Left forelimb (tissue), 1 donor: ENCODE measurements at places on chromosomes 13 and 19.

DNA sequence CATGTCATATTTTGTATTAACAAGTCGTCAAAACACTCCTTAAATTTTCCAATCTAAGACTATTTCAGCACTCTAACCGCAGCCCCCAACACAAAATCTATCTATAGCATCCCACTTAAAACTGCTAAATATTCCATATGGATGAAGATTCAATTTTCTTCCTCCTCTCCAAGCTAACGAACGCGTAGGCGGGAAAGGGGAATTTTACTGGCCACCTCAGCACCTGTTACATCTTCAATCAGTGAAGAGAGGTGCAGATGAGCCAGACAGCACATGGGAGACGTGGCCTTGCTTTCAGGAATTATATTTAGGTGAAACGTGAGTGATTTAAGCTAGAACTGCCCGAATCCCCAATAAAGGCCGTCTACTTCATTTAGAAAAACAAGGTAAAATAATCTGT lies 1.1 kb downstream of the RBM26 start:
- DNase-seq: no peak

DNA sequence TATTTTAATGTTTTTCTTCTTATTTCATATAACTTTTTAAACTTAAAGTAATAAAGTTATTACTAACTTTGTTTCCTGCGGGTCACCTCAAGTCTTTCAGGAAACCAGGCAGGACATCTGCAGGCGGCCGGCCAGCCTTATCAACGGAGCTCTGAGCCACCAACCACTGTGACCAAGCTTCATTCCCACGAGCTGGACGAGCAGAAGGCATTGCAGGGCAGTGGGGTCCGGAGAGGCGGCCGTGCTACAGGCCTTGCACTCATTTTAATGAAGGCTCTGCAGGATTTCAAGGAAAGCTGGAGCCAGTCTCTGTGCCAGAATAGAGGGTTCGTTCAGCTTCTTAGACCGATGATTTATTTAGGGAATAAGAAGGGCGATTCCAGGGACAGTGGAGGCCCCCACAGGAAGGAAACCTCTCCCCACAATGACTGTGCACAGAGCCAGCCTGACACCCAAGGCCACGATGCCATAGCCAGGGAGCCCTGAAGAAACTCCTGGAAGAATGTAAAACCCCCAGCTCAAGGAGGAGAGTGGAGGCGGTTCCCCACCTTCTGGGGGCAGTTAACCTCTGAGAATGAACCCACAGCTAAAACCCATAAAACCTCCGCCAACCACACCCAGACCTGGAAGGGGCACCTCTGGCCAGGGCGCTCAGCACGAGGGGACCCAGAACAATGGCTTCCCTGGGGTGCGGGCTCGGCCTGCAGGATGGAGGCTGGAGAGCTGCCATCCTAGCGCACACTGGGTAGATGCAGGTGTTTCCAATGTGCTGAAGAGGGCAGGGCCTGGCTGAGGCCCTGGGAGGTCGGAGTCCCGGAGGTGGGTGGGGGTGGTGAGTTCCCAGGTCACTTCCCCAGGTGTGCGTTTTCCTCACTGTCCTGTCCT lies 75.0 kb downstream of the RASA3 start:
- DNase-seq: no peak

- no peak for DNase-seq
These were observed 51.0 kb downstream of the LYL1 start for GRCh38 chr19:13051557-13052165.

- DNase-seq: no peak
These were observed 187.0 kb upstream of the EDNRB start for GRCh38 chr13:78105656-78106055.

GRCh38 chr13:43544631-43545030 lies 242.1 kb downstream of the ENOX1 start:
- no peak for DNase-seq

DNA sequence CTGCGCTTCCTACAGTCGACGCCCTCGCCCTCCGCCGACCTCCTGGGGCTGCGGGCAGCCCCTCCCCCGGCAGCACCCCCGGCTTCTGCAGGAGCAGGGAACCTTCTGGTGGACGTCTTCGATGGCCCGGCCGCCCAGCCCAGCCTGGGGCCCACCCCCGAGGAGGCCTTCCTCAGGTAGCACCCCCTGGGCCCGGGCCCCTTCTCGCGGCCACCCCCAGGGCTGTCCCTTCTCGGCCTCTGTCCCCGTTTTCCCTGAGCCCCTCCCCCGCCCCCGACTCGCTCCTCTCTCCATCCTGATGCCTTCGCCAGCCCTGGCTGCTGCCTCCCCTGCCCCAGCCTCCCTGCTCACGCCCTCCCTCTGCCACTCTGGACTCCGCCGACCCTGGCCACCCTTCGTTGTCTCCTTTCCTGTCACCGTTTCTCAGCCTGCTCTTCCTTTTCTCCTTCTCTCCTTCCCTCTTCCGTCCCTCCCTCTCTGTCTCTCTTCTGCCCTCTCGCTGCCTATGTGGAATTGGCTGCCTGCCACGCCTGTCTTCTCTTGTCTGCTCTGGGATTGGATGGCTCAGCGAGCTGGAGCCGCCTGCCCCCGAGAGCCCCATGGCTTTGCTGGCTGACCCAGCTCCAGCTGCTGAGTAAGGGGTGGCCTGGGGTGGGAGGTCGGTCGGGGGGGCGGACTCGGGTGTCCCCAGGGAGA lies 11.0 kb downstream of the FUZ start:
- peak; percentile 91 for DNase-seq

- DNase-seq: no peak
These were observed 345.3 kb upstream of the OBI1 start for GRCh38 chr13:79003989-79004898.

DNA sequence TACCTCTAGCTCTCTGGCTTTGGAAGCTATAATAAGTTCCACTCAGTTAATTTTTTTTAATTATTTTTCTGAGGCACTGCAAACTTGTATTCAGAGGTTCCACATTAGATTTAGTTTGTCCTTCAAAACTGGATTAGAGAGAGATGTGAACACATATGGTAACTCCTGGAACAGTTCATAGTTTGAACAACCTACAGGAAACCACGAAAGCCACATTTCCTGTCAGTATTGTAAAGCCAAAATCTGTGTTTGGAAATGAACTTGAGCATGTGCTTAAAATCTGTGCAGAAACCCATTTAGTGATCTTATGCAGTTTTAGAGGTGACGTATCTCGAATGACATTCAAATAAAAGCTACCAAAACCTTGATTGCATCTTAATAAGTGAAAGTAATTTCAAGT lies 1952.0 kb downstream of the OLFM4 start:
- no peak for DNase-seq

GRCh38 chr19:5137114-5137513 lies 168.2 kb downstream of the KDM4B start:
- DNase-seq: no peak

GRCh38 chr13:19737844-19738557 lies 44.7 kb downstream of the PSPC1 start:
- no peak for DNase-seq

DNA sequence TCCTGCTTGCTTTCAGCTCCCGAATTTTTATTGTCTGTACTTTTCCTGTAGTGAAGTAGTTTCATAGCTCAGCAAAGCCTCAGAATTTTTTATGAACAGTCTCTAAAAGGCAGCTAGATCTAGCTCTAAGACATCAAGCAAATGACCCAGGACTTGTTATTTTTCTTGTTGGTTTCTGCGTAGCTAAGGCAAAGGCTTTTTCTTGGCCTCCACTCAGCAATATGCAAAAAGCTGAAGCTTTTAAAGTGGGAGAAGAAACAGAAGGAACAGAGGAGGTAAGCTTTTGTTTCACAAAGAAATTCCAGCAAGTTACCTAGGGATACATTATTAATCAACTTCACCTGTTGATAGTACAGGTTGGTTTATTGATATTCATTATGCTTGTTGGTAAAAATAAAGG lies 235.9 kb downstream of the PCDH20 start:
- DNase-seq: no peak

GRCh38 chr19:11091703-11092153 lies 2.5 kb downstream of the LDLR start:
- no peak for DNase-seq

- no peak for DNase-seq
These were observed 6.9 kb downstream of the FBN3 start for GRCh38 chr19:8142513-8142900.

- no peak for DNase-seq
These were observed 32.9 kb upstream of the ZNF429 start for GRCh38 chr19:21472507-21472906.

DNA sequence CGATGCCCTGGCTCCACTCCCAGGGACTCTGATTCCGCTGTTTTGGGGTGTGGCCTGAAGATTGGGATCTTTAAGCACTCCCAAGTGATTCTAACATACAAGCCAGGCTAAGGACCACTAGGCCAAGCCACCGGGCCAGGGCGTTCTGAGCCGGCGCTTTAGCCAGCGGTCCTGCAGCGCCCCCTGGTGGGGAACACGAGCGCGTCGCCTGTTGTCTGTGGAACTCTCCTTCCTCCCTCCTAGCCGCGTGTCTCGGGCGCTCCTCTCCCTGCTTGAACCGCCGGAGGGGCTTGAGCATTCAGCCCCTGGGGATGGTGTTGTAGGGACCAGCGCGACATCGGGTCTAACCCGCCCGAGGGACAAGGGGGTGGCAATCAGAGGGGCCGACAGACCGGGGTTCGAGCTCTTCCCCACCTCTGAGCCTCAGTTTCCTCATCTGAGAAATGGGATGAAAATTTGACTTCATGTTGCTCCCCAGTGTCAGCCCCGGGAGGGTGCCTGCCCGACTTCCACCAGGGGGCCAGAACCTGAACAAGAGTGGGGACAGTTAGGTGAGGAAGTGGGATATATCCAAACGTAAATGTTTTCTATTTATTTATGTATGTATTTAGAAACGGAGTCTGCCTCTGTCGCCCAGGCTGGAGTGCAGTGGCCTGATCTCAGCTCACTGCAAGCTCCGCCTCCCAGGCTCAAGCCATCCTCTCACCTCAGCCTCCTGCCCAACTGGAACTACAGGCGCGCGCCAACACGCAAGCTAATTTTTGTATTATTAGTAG lies 18.0 kb upstream of the PNMA8B start:
- peak; percentile 88 for DNase-seq

DNA sequence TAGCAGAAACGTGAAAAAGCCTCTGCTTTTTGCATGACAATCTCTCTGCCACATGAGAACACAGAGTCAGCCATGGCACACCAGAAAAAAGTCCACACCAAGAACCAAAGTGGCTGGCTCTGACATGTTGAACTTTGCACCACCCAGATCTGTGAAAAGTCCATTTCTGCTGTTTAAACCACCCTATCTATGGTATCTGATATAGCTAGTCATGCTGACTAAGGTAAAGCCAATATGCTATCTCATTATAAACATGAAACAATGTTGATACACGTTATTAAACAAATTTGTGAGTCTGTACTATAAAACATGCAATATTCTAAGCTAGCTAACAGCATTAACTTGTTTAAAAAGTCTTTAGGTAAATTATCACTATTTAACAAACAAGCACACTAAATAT lies 21.0 kb upstream of the ZNF432 start:
- DNase-seq: no peak

DNA sequence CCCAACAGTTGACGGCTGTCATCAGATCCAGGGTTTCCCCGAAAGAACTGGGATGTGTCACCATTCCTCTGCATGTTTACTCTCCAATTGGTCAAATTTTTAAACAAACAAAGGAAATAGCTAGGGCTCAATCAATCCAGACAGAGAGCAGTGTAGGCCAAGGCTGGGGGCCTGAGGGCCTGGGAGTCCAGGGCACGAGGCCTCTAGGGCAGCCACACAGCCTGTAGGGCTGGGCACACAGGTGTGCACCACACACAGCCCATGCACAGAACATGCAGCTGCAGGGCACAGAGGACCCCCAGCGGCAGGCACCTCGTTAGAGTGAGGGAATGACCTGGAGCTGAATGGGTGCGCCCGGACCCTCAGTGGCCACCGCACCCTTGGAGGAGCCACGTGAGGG lies 9.5 kb downstream of the MIER2 start:
- DNase-seq: no peak

DNA sequence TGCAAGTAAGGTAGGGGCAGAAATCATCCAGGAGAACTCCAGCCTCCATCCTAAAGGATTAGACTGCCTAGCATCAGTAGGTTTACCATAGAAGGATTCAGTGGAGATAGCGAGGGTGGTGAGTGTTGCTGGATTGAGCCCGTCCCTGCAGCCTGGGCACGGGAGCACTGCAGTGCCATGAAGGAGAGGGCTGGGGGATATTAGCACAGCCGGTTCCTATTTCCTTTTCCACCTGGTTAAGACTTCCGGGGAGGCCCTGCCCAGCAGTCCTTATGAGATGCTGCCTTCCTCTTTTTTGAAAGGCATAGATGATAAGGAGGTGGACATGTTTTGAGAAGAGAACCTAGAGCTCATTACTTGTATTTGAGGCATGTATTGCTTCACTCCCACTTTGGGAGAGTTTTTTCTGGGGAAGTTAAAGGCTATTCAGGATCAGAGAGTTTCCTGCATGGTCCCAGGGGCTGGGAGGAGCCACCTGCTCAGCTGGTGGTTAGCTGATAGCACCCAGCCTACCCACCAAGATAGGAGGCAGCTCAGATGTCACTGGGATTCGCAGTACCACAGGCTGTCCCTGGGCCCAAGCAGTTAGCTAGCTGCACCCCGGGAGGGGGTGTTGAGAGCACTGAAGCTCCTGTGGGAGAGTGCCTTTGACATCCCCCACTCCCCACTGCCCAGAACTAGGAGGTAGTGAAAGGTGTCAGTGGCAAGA lies 17.2 kb downstream of the ACTN4 start:
- DNase-seq: no peak

- DNase-seq: no peak
These were observed 6.3 kb upstream of the KCTD12 start for GRCh38 chr13:76892488-76892887.

GRCh38 chr19:7894612-7895309 lies 6.5 kb downstream of the LRRC8E start:
- no peak for DNase-seq

DNA sequence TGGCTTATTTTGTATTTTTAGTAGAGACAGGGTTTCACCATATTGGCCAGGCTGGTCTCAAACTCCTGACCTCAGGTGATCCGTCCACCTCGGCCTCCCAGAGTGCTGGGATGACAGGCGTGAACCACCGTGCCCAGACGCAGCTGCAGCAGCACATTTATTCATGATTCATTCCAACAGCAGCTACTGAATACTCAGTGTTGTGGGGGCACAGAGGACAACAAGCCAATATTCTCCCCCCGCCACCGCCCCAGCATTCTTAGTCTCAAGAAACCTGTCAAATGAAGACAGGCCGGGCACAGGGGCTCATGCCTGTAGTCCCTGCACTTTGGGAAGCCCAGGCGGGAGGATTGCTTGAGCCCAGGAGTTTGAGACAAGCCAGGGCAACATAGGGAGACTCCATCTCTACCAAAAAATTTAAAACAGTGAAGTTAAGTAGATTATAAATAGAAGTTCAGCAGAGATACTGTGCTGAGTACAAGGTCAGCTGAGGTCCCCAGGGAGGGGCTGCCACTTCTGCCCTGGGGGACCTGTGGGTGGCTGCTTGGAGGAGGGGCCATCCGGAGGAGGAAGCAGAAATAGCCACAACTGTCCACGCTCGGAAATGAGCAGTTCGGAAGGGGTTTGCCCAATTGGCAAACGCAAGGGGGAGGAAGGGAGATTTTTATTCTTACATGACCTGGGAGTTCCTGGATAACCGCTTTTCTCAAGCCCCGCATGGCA lies 4.3 kb downstream of the DOT1L start:
- no peak for DNase-seq

- no peak for DNase-seq
These were observed 116.7 kb downstream of the KLF12 start for GRCh38 chr13:74017301-74018061.

GRCh38 chr13:96200810-96201209 lies 110.9 kb downstream of the HS6ST3 start:
- no peak for DNase-seq

- no peak for DNase-seq
These were observed 152.6 kb upstream of the HTR2A start for GRCh38 chr13:47049276-47049989.

GRCh38 chr13:24887759-24888158 lies 123.8 kb downstream of the RNF17 start:
- no peak for DNase-seq
